ENCODE measurements at places on chromosomes 16 and 17.

- no peak overlapping the region for H3K27ac ChIP-seq
- DNase-seq, result peak; percentile 35
- peaks cover 16% of the 10 kb centered on the region for H3K4me1 ChIP-seq
- no peak overlapping the region for H3K4me3 ChIP-seq
These were observed 3.6 kb downstream of the LRRC75A start for GRCh38 chr17:16488186-16488967.

DNA sequence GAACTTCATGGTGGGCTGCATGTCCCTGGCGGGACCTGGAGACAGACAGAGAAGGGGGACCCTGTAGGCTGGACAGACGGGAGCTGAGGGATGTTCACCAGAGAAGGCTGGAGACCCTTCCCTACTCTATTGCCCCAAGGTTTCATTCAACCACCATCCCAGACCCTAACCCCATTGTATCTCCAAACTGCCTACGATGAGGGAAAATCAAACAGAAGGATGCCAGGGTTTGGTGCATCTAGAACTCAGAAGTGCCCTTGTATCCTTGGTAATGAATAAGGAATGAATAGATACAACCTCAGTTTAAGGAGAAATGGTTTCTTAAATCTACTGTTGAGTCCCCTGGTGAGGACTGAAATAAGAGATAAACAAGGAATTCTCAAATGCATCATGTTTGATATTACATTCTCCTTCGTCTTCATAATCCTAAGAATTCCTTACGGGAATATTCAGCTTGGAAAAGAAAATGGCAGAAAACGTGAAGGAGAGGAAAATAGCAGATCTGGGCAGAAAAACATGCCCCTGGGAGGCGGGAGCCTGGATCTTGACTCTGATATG lies 16.4 kb downstream of the TNS4 start:
- no peaks in the 10 kb centered on the region for H3K36me3 ChIP-seq
- DNase-seq, result no peak
- H3K27me3 ChIP-seq, result no peaks in the 10 kb centered on the region
- H3K4me1 ChIP-seq, result peaks cover 39% of the 10 kb centered on the region

DNA sequence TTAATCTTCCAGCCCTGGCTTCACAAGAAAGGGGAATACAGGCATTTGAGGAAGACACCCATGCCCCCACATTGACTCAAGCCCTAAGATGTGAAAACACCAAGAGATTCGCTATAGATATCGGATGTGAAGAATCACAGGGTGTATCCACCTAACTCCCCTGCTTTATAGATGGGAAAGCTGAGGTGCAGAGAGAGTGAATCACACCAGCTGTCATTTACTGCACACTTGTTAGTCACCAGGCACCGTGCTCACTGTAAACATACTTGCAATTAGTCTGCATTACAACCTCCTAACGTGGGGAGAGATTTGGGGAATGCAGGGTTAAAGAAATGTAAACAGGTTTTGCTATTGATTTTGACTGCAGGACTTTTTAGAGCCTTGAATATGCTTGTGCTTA lies 325.5 kb downstream of the C16orf95 start:
- H3K27me3 ChIP-seq, result no peaks in the 10 kb centered on the region
- DNase-seq, result peak; percentile 68
- no peaks in the 10 kb centered on the region for H3K36me3 ChIP-seq
- peaks cover 21% of the 10 kb centered on the region for H3K4me1 ChIP-seq
- H3K27ac ChIP-seq, result no peak overlapping the region

DNA sequence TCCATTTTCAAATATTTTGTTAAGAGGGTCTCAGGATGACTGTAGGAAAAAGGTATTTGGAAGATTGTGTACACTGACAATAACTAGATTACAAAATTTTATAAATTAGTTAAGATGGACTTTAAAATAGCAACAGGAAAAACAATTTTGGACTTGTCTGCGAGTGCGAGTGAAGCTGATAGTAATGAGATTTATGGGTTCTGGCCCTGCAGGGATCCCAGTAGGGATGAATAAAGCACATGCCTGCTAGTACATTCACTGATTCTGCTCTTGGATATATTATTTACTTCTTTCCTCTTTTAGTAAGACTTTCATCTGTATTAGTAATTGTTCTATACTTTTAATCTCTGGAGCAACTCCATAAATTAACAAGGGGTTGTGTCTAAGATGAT lies 28.2 kb downstream of the PRKCA start:
- DNase-seq, result no peak
- H3K4me3 ChIP-seq, result no peak overlapping the region
- H3K4me1 ChIP-seq, result no peaks in the 10 kb centered on the region
- H3K27me3 ChIP-seq, result no peaks in the 10 kb centered on the region
- H3K27ac ChIP-seq, result no peak overlapping the region
- no peaks in the 10 kb centered on the region for H3K36me3 ChIP-seq

- no peaks in the 10 kb centered on the region for H3K36me3 ChIP-seq
- H3K4me3 ChIP-seq, result no peak overlapping the region
- H3K4me1 ChIP-seq, result peaks cover 5% of the 10 kb centered on the region
These were observed 882.8 kb upstream of the SOX9 start for GRCh38 chr17:71237903-71238538.

- no peak overlapping the region for H3K27ac ChIP-seq
- no peak for DNase-seq
- H3K36me3 ChIP-seq, result no peaks in the 10 kb centered on the region
- no peaks in the 10 kb centered on the region for H3K4me1 ChIP-seq
These were observed 89.5 kb downstream of the VAT1L start for GRCh38 chr16:77877712-77878347.

DNA sequence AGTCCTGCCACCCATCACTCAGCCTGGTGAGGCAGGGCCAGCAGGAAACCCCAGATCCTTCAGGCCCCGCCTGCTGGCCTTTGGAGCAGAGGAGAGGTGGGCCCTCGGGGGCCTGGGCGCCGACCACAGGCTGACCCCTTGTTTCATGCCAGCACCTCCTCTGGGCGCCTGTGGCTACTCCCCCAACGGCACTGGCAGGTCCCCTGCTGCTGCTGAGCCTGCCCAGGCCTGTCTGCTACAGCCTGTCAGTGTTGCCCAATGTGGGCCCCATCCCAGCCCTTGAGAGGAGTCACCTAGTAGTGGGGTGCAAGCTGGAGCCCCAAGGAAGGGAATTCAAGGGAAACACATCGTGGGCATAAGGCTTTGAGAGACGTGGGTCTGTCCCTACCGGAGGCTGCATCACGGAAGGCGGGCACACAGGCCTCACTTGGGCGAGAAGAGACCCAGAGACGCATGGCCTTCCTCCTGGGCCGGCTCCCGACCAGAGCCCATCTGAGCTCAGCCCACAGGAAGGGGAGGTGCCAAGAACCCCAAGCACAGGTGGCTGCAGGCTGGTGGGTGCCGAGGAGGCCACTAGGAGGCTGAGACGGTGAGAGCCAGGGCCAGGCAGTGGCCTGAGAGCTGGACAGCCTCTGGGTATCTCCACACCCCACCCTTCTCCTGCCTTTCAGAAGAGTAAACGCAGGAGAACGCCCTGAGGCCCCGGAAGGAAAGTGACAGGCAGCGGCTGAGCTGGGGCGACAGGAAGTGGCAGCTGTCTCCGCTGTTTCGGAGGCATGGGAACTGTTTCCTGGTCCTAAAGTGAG lies 8.0 kb upstream of the FASN start:
- DNase-seq, result peak; percentile 91
- H3K27ac ChIP-seq, result no peak overlapping the region
- no peaks in the 10 kb centered on the region for H3K4me1 ChIP-seq
- H3K4me3 ChIP-seq, result no peak overlapping the region
- no peaks in the 10 kb centered on the region for H3K27me3 ChIP-seq

All from osteoblast (primary cell).